ENCODE measurements at places on chromosomes 4 and X.

DNA sequence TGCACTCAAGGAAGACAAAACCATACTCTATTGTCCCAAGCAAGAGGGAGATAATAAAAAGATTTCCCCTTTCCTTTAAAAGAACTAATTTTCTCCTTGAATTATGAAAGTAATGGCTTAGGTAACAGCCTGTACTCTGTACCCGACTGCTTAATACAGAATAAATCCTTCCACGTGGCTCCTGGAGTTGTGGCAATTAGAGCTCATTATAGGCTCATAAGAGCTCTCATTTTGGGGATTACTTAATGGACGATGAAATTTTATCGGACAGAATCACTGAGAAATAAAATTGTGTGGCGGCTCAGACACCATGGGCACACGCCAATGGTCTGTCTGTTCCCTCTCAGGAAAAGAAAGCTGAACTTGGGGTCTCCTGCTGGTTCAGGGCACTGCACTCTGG is 2.8 kb upstream of the GSX2 start:
- DNase-seq: no peak

DNA sequence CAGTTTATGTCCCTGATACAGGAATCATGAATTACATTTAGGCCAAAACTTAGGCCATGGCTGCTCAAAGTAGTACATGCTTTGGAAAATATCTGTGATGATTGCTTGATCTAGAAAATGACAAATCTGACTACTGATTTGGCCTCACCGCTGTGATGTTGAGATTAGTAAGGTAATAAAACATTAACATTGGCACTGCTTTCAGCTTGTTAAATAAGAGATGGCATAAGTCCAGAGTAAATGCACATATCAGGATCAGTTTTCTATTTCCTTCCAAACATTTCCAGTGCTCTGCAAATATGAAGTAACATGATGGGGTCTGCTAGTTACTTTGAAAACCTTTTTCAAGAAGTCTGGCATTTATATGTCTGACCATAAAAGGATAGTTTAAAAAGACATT is 687.3 kb upstream of the ACTRT1 start:
- no peak for DNase-seq

- no peak for DNase-seq
These were observed 445.5 kb downstream of the ZIC3 start for GRCh38 chrX:138011468-138011867.

DNA sequence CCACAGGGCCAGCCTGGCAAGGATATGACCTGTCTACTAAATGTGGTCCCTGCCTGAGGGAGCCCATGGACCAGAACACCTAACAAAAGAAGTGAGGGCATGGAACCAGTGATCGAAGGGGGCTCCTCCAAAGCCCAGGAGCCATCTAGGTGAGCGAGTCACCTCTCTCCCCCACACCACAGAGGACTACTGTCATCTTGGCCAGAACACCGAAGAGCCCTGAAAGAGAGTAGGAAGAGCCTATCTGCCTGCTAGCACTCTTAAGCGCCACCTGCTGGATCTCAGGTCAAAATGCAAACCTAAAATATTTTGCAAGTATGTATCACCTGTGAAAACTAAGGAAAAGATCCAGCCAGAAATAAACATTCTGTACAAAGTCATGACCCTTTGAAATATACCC is 137.9 kb upstream of the ZXDB start:
- no peak for DNase-seq

All from NCI-H510A (cell line).